Naive thymus-derived CD8-positive, alpha-beta T cell (primary cell): ENCODE measurements at places on chromosomes 1 and 21. TPM values are rescaled to one million over a fixed set of nuclear protein-coding genes. Genes with fewer than 3 reads are reported as not detected.
A peak's percentile ranks its signal among the peaks of the same experiment; 100 is the strongest.

SMIM34 gene
- total RNA-seq = not detected

FMO1 gene
- not detected for total RNA-seq

DNA sequence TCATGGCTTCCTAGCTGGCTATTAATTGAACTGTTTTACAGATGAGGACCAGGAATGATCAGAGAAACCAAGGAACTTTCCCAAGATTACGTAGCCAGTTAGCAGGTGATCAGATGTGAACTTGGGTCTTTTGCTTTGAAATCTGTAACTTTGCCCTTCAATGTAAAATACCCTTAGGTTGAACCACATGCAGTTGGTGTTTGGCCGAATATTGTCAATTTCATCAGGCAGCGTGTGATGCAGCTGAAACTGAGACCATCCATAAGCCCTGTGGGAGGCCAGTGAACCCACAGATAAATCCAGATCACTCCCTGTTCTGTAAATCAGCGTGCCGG, 150.8 kb downstream of the ETS2 start:
- H3K27ac ChIP-seq = no peak overlapping the region
- no peak for DNase-seq
- no peak overlapping the region for H3K4me3 ChIP-seq
- H3K4me1 ChIP-seq = no peaks in the 10 kb centered on the region
- peaks cover 5% of the 10 kb centered on the region for H3K27me3 ChIP-seq
- no peaks in the 10 kb centered on the region for H3K36me3 ChIP-seq

DNA sequence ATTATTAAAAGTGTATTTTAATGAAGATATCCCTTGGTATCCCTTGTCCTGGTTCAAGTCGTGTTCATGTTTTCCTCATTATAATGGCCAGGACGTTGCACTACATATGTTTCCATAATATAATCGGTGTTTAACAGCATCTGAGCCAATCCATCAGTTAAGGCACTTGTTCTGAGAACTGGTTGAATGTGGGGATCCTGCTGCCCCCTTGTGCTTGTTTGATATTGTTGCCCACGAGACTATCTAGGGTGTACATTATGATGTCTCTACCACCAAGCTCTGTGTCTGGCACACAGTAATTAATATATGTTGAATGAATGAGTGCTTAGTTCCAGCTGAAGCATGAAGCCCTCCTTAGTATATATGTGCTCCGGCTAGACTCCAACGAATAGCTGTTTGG, 193.0 kb downstream of the CACNA1E start:
- H3K4me1 ChIP-seq = no peaks in the 10 kb centered on the region
- peaks cover 49% of the 10 kb centered on the region for H3K27me3 ChIP-seq
- DNase-seq = no peak
- H3K36me3 ChIP-seq = no peaks in the 10 kb centered on the region
- no peak overlapping the region for H3K4me3 ChIP-seq

DNA sequence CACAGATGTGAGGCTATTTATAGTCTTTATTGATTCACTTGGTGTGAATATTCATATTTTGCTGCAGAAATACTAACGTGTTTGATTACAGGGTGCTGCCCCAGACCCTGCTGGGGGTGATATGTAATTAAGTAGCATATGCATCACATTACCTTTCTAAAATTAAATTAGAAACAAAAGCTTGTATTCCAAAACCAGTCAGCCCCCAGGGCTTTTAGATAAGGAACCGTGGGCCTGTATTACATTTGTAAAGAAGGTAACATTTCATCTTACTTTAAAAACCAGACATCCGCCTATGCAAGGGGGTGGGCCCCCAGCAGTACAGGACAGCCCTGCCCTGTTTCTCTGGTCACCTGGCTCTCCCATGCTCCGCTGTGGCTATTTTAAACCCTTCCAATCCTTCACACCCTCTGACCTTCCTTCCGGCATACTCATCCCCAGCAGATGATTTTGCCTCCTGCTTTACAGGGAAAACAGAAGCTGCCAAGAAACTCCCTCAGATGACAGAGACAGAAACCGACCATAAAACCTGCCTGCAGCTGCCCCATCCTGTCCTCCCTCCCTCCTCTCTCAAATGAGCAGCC, 22.0 kb upstream of the KCNC4 start:
- no peak for DNase-seq
- H3K4me3 ChIP-seq = no peak overlapping the region

DNA sequence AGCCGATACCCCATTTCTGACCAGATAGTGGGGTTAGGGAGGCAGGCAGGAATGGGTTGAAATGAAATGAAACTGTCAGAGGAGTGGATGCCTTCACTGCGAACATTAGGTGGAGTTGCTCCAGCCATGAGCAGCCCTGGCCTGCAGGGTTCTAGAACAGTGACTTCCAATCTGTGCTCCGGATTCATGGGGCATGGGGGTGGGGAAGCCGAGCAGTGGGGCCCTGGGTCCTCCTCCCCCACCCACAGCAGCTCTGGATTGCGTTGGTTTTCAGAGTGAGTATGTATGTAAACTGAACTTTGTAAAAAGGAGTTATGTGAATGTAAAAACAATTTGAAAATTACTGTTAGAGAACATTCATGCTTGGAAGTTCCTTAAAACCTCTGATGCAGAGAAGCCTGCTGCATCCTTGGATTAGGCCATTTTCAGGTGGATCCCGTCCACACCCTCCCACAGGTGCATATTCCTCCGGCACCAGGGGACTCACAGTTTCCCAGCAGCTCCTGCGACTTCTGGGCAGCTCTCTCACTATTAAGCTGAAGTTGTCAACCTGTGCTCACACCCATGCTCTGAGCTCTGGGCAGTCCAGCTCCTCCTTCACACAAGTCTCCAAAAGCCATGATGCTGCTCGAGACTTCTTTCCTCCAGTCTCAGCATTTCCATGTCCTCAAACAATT, 54.4 kb upstream of the EDN2 start:
- peaks cover 14% of the 10 kb centered on the region for H3K4me1 ChIP-seq
- H3K4me3 ChIP-seq = no peak overlapping the region
- no peak overlapping the region for H3K27ac ChIP-seq
- H3K27me3 ChIP-seq = no peaks in the 10 kb centered on the region

GRCh38 chr1:233587958-233588799, 25.7 kb upstream of the KCNK1 start:
- no peaks in the 10 kb centered on the region for H3K36me3 ChIP-seq
- H3K27ac ChIP-seq = no peak overlapping the region
- no peaks in the 10 kb centered on the region for H3K4me1 ChIP-seq
- no peak for DNase-seq

GRCh38 chr1:72060466-72061245, 221.7 kb downstream of the NEGR1 start:
- H3K27me3 ChIP-seq = no peaks in the 10 kb centered on the region
- no peak overlapping the region for H3K27ac ChIP-seq
- no peak for DNase-seq
- no peak overlapping the region for H3K4me3 ChIP-seq
- peaks cover 6% of the 10 kb centered on the region for H3K4me1 ChIP-seq

DNA sequence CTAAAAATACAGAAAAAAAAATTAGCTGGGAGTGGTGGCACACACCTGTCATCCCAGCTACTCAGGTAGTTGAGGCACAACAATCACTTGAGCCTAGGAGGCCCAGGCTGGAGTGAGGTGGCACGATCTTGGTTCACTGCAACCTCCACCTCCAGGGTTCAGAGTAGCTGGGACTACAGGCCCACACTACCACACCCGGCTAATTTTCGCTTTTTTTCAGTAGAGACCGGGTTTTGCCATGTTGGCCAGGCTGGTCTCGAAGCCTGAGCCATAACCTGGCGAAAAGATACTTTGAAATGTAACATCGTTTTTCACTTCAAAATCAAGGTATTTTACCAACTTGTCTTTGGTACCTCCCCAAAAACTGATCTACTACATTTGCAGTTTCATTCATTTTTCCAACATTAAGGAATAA, 6.1 kb downstream of the GAS5 start:
- H3K27me3 ChIP-seq = no peaks in the 10 kb centered on the region
- H3K4me1 ChIP-seq = peaks cover 18% of the 10 kb centered on the region
- H3K4me3 ChIP-seq = no peak overlapping the region
- peak overlapping the region; percentile 28 for H3K27ac ChIP-seq

- peaks cover 10% of the 10 kb centered on the region for H3K36me3 ChIP-seq
- H3K27me3 ChIP-seq = no peaks in the 10 kb centered on the region
- no peak for DNase-seq
- H3K27ac ChIP-seq = no peak overlapping the region
- peaks cover 39% of the 10 kb centered on the region for H3K4me1 ChIP-seq
These were observed 3.3 kb upstream of the GBP1 start for GRCh38 chr1:89068291-89068690.

- no peaks in the 10 kb centered on the region for H3K27me3 ChIP-seq
- DNase-seq = no peak
- H3K36me3 ChIP-seq = no peaks in the 10 kb centered on the region
- H3K27ac ChIP-seq = no peak overlapping the region
These were observed 21.1 kb downstream of the ESRRG start for GRCh38 chr1:216702170-216702569.

GRCh38 chr1:168386949-168387586, 106.4 kb downstream of the TBX19 start:
- H3K36me3 ChIP-seq = no peaks in the 10 kb centered on the region
- peak overlapping the region; percentile 86 for H3K27ac ChIP-seq
- peak; percentile 80 for DNase-seq
- H3K4me1 ChIP-seq = peaks cover 11% of the 10 kb centered on the region
